ENCODE measurements at places on chromosomes 5 and 9. TPM values are rescaled to one million over a fixed set of nuclear protein-coding genes. Genes with fewer than 3 reads are reported as not detected.

GRCh38 chr5:65969539-65970393 lies 43.4 kb downstream of the ERBIN start:
- DNase-seq, result no peak
- H3K4me1 ChIP-seq, result peaks cover 72% of the 10 kb centered on the region
- H3K4me3 ChIP-seq, result no peak overlapping the region
- H3K27me3 ChIP-seq, result no peaks in the 10 kb centered on the region
- H3K27ac ChIP-seq, result no peak overlapping the region

DNA sequence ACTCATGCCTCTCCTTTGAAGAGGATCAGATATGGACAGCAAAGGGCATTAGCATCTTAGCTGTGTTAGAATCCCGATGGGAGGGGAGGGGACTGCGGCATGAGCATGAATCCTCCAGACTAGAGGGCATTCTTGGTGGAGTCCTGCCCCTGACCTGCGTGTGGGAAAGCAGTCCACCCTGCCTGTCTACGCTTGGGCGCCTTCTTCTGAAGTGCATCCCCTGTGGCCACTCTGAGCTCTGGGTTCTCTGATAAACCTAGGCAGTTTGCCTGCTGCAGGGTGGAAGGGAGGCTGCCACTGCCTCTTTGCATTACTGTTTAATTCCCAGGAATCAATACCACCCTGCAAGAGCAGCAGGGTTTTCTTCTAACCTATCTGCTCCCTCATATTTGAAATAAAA lies 169.3 kb downstream of the INSYN2B start:
- H3K27me3 ChIP-seq, result no peaks in the 10 kb centered on the region
- H3K4me1 ChIP-seq, result no peaks in the 10 kb centered on the region
- no peak overlapping the region for H3K4me3 ChIP-seq
- H3K27ac ChIP-seq, result no peak overlapping the region

DNA sequence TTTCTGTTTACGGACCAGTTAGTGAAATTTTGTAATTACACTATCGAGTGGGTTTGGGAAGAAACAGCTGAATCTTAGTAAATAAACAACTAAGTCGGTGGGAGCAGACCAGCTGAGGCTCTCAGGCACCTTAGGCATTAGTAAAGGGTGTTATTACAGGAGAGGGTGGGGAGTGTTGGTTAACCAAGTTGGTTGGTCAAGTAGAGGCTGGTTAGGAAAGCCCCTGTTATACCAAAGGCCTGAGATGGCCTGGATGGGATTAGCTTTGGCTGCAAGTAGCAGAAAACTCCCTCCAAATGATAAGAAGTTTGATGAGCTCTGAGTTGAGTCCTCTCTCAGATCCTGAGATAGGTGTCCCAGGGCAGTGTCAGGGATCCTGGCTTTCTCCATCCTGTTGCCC lies 81.3 kb downstream of the PPARGC1B start:
- no peak overlapping the region for H3K4me3 ChIP-seq
- H3K4me1 ChIP-seq, result no peaks in the 10 kb centered on the region
- H3K27me3 ChIP-seq, result no peaks in the 10 kb centered on the region
- no peak overlapping the region for H3K27ac ChIP-seq
- H3K36me3 ChIP-seq, result no peaks in the 10 kb centered on the region

DNA sequence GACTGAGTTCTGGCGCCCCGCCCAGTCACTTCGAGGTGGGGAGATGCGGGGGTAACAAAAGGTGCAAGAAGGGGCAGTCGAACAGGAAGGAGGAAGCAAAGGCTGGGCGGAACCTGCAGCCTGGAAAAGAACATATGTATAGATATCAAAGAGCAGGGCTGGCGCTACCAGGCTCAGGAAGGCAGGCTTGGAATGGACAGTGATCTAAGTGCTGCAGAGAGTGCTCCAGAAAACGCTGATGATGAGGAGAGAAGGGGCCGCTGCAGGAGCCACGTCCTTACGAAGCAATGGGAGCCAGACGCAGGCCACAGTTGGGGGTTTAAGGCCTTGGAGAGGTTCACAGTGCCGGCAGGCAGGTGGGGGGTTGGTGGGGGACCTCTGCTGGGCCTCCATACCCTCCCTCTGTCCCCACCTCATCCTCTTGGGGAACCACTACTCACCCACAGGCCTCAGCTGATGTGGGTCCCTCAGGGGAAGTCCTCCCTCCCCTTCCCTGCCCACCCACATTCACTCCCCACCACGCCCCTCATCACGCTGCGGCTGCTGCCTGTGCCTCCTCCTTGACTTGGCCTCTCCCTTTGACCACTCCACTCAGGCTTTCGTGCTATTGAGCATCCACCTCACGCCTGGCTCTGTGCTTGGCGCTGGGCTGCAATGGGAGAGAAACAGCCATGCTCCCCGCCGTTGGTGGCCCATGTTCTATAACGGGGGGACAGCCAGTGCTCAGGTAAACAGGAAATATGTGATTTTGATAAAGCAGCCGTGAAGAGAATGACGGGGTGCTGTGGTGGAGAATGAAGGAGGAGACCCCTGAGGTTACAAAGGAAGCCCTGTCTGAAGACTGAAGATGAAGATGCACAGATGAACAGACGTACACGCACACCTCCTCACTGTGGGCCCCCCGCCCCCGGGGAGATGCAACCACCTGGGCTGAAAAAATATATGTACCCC lies 40.5 kb upstream of the RPL26L1 start:
- no peaks in the 10 kb centered on the region for H3K27me3 ChIP-seq
- H3K4me3 ChIP-seq, result no peak overlapping the region
- no peak for DNase-seq
- H3K4me1 ChIP-seq, result no peaks in the 10 kb centered on the region
- peaks cover 16% of the 10 kb centered on the region for H3K36me3 ChIP-seq
- H3K27ac ChIP-seq, result no peak overlapping the region

- H3K4me1 ChIP-seq, result no peaks in the 10 kb centered on the region
- no peak for DNase-seq
- no peak overlapping the region for H3K4me3 ChIP-seq
- no peaks in the 10 kb centered on the region for H3K27me3 ChIP-seq
- H3K36me3 ChIP-seq, result no peaks in the 10 kb centered on the region
Measured at GRCh38 chr5:6393596-6394194, 15.3 kb upstream of the MED10 start.

SPINK1 gene
- not detected for total RNA-seq

DNA sequence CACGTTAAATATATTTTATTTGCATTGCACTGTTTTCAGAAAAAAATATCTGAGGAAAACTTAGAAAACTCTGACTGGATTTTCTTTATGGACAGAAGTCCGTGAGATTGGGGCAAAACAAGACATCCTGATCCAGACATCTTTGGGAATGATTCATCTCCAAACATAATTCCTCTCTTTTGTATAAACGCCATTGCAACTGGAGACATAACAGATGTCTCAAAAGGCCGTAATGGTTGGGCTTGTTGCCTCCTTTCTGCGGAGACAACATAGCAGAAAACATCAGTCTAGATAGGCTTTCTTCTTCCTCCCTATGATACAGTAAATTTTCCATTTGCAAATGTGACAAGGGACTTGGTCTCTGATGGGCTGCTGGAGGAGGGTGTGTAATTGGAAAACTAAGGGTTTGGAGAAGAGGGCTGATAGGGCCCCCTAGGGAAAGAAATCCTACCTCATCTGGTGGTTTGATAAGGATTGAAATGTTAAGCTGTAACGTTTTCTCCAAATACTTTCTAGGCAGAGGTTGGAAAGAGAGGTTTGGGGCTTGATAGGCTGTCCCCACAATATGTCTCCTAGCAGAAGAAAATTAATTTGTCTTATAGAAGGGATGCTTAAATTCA lies 631.5 kb upstream of the ST8SIA4 start:
- H3K27me3 ChIP-seq, result no peaks in the 10 kb centered on the region
- H3K4me3 ChIP-seq, result no peak overlapping the region
- no peak for DNase-seq
- H3K36me3 ChIP-seq, result no peaks in the 10 kb centered on the region
- no peak overlapping the region for H3K27ac ChIP-seq
- no peaks in the 10 kb centered on the region for H3K4me1 ChIP-seq

DNA sequence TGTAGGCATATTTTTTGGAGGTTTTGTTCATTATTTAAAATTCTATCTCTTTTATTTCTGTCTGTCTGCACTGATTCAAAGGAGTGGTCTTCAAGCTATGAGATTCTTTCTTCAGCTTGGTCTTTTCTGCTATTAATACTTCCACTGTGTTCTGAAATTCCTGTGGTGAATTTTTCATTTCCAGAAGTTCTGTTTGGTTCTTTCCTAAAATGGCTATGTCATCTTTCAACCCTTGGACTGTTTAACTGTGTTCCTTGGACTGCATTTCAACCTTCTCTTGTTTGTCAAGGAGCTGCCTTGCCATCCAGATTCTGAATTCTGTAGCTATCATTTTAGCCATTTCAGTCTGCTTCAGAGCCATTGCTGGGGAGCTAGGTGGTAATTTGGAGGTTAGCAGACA lies 76.3 kb downstream of the CERT1 start:
- H3K27ac ChIP-seq, result no peak overlapping the region
- DNase-seq, result no peak
- H3K4me3 ChIP-seq, result no peak overlapping the region
- no peaks in the 10 kb centered on the region for H3K36me3 ChIP-seq
- no peaks in the 10 kb centered on the region for H3K27me3 ChIP-seq
- H3K4me1 ChIP-seq, result no peaks in the 10 kb centered on the region

DNA sequence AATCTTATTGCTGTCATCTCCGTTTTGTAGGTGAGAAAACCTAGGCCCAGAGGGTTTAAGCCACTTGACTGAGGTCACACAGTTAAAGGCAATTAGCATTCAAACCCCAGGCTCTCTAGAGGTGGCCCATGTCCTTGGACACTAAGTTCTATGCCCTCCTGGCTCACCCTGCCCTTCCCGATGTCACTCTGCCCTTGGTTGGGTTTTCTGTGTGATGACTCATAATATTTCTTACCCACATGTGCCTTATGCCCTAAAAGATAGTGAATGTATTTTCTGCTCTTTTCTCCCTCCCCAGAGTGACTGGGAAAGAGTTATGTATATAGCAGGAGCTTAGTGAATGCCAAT lies 174.5 kb upstream of the PITX1 start:
- no peak overlapping the region for H3K27ac ChIP-seq
- H3K4me1 ChIP-seq, result no peaks in the 10 kb centered on the region
- H3K27me3 ChIP-seq, result no peaks in the 10 kb centered on the region
- no peaks in the 10 kb centered on the region for H3K36me3 ChIP-seq

Measured in CD4-positive, alpha-beta memory T cell (primary cell).